Activated CD4-positive, alpha-beta T cell treated with anti-CD3 and anti-CD28 coated beads for 4 hours (primary cell): ENCODE measurements at places on chromosomes 12 and 14.

DNA sequence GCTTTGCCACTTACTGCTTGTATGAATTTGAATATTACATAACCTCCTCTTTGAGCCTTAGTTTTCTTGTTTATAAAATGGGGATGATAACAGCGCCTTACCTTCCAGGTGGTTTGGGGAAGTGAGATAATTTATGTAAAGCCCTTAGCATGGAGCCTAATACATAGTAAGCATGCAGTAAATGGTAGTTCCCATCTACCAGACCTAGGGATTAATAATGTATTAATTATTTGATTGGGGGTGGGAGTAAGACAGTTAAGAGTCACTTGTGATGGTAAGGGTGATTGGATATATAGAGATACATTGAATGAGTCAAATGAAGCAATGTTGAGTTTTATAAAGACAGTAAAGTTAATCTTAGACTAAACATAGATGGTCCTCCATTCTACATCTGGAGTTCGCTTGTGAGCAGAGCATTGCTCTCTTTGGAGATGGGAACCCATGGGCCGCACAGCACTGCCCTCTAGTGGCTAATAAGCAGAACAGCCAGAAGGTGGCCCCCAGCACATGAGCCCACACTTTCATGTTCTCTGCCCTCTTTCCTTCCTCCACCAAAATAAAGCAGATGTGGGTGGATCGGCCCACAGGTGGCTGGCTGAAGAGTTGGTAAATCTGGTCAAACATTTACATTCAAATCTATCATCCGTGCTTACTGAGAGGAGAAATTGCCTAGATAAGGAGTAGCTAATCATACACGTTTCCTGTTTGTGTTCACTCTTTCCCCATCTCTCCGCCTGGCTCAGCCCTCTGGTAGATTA, 26.5 kb upstream of the TAMALIN start:
- DNase-seq: peak; percentile 64

GRCh38 chr14:39229222-39229543, 4.5 kb upstream of the MIA2 start:
- peak; percentile 43 for DNase-seq

GRCh38 chr12:8564656-8565055, 24.0 kb upstream of the CLEC4E start:
- DNase-seq: no peak

DNA sequence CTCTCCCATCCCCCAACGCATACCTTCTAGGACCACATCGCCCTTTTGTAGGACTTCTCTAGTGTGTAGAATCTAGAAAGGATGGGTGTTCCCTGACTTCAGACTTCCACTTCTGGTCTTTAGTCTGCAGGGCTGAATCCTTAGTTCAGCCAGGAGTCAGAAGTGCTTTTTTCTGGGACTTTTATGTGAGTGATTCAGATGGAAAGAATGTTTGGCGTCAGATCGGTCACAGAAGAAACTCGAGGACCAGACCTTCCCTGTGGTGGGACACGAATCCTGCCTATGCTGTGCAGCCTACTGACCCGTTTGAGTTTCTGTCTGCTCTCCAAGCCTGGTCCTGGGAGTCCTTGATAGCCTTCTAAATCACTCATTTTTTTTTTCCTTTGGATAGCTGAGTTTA, 165.4 kb upstream of the SSTR1 start:
- DNase-seq: no peak

DNA sequence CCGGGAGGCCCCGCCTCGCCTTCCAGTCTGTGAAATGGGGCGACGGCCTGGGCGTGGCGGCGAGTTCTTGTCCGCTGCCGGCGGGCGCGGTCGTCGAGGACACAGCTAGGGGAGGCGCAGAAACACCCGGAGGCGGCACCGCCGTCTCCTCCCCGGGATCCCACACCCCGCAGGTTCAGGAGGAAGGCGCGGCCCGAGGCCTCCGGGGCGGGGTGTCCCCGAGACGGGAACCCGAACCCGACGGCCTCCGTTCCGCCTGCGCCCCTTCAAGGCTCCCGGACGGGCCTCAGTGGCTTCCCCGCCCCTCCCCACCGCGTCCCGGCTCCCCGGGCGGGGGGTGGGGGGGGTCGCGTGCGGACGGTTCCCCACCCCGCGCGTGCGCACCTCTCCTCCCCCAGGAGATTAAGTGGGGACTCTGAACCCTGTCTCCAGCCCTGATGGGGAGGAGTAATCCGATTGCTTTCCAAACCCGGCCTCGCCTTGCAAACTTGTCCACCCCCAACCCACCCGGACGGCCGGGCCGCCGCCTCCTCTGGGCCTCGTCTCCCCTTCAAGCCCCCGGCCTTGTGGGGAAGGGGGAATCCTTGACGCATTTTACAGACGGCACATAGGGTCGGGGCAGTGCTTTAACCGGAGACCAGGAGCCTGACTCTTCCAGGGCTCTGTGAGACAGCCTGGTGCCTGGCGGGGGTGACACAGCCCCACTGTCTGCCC, 35.3 kb upstream of the ANKRD9 start:
- DNase-seq: no peak

DNA sequence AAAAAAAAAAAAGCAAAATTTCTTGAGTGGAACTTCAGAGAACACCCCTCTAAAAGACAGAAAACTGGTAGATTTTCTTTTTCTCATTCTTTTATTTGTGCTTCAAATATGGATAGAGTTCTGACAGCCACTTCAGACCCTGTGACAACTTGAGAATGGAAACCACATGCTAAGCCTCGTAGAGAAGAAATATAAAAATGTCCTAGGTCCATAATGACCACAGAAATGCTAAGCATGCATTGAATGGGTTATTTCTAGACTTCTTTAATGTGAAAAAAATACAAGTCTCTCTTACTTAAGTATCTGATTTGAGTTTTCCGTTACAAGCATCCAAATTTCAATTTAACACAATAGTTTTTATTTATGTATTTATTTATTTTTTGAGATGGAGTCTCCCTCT, 28.3 kb upstream of the DIO2 start:
- no peak for DNase-seq

DNA sequence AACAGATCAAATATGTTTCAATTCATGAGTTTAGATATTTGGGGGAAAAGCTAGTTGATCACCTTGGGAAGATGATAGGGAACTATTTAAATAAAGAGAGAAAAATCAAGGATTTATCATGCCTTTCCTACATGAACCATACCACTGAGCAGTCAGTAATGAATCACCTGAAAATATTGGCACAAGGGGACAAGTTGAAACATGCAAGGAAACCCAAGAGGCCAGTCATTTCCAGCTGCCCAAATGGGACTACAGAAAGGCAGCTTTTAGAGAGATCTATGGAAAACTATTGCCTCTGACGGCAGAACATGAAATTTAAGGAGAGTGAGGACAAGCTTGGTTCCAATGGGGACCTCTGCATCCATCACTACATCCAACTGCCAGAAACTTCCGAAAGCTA, 14.1 kb upstream of the ETV6 start:
- DNase-seq: no peak

GRCh38 chr12:38508246-38508645, 191.7 kb downstream of the ALG10B start:
- no peak for DNase-seq

- no peak for DNase-seq
Measured at GRCh38 chr12:108671110-108671509, 37.4 kb upstream of the SELPLG start.

- no peak for DNase-seq
Measured at GRCh38 chr14:54207075-54207474, 189.7 kb upstream of the CDKN3 start.

GRCh38 chr14:31955936-31956579, 121.0 kb upstream of the ARHGAP5 start:
- no peak for DNase-seq

DNA sequence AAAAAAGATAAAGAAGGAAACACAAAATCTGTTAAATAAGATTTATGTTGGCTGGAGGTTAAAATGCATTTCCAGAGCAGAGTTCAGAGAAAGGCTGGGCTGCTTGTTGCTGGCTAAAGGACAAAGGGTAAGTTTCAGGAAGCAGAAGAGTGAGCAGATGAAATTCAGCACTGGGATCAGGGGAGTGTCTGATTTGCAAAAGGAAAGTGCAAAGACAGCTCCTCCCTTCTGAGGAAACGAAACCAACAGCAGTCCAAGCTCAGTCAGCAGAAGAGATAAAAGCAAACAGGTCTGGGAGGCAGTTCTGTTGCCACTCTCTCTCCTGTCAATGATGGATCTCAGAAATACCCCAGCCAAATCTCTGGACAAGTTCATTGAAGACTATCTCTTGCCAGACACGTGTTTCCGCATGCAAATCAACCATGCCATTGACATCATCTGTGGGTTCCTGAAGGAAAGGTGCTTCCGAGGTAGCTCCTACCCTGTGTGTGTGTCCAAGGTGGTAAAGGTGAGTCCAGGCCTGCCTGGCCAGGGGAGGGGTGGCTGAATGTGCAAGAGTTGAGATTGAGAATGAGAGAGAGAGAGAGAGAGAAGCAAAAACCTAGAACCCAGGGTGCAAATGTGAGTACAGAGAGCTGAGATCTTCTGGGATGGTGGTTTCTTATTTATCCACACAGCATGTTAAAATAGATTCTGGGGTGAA, at the start of gene OAS1:
TSS of gene OAS1 (plus strand) at position 251 of the 703 bp plus-strand sequence. CDS start at position 329, 78 bp downstream.
- DNase-seq: peak; percentile 22

- no peak for DNase-seq
Measured at GRCh38 chr12:4388032-4388431, 8.5 kb upstream of the FGF23 start.

GRCh38 chr12:6640497-6640896, 4.7 kb upstream of the LPAR5 start:
- no peak for DNase-seq
